ENCODE measurements at places on chromosomes 2 and 18. TPM values are rescaled to one million over a fixed set of nuclear protein-coding genes. Genes with fewer than 3 reads are reported as not detected.

Gene KLHL30
- 1.7 TPM for total RNA-seq

Gene NT5C1B
- not detected for total RNA-seq

Gene KCNG3
- total RNA-seq = not detected

Gene ME2
- total RNA-seq = 47.1 TPM

Gene YES1
- total RNA-seq = 159 TPM

Gene SERPINB4
- total RNA-seq = not detected

Gene SAP130
- 2.1 TPM for total RNA-seq

Data from regular cardiac myocyte (primary cell).